ENCODE measurements at places on chromosomes 5 and 9.

DNA sequence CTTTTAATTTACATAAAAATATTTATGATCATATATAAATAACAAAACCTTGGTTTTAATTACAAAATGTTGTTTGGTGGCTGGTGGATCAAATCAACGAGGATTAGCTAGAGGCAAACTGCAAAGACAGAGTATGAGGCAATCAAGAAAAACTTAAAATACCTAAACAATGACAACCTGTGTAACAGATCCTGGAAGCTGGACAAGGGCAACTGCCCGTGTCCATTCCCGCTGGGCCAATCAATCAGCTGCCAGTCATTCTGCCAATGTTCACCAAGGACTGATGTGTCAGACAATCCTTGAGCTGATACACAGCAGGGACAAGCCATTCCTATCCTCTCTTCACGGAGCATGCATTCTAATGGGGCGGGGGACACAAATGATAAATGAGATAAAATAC lies 3.2 kb upstream of the TENT4A start:
- no peak for DNase-seq

- DNase-seq: no peak
Observed at GRCh38 chr5:171657473-171657872, 128.1 kb upstream of the SMIM23 start.

DNA sequence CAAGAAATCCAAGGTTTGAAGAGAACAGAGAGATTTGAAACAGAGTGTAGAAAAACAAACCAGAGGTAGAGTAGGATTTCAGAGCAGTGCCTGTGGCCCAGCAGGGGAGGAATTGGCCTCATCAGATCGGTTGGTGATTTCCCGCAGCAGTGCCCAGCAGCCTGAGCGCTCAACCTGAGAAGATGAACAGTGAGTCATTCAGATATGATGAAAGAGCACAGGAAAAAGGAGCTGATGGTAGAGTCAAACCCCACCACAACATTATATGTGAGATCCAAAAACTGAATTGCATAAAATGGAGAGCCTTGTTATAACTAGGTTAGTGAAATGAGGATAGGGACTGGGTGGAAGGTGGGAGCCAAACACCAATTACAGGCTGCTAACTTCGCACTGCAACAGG lies 248.9 kb downstream of the PIK3R1 start:
- DNase-seq: no peak

DNA sequence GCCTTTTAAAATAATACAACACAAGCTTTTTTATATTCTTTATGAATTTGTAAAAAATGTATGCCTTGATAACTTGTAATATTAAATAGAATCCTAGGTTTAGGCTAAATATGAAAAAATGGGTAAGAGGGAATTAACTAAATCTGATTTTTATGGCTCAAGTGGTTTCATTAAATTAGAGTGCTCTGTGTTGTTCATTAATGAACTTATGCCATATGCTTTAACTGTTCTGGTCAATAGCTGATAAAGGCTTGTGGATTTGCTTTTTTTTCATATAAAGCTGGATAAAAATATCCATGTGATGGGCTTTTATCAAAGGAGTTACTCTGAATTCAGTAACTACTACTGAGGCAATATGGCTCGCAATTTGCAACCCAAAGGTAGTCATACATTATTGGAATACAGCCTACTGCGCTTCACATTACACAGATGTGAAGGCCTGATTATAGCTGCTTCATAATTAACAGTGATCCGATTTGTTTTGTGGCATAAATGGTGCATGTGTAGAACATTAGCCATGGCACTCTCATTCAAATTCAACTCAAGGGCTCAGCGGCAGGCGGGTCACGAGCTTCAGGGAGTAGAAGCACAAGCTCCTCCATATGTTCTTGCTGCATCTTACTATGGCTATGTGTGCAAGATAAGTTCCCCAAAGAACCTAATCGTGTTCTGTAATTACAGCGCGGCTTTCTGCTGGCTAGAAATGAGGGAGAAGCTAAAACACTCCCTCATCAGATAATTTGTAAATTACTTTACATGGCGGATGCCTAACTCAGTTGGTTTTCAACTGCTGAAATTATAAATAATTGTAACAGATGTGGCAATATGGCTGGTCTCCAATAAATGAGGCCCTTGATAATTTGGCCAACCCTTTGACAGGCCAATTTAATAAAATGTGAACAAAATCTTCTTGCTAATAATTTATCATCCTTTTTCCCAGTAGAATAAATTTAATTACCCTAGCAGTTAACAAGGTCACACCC lies 188.3 kb downstream of the CNTLN start:
- DNase-seq: no peak

- DNase-seq: no peak
Observed at GRCh38 chr9:84266087-84266561, 74.4 kb downstream of the SLC28A3 start.

GRCh38 chr9:27126670-27127069 lies 17.6 kb downstream of the TEK start:
- no peak for DNase-seq

- DNase-seq: no peak
Observed at GRCh38 chr5:88391116-88391515, 122.5 kb upstream of the TMEM161B start.

DNA sequence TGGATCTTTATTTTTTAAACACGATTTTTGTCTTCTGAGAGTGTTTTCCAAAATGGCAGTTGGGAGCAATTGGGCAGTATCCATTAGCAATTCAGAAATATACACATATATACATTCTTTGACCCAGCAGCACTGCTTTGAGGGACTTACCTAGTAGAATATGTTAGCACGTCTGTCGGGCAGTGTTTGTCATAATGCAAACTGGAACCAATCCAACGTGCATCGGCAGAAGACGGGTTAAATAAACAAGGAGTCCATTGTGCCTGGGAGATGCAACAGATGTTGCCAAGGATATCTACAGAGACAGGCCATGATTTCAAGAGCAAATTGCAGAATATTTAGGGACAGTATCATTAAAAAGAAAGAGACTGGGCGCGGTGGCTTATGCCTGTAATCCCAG lies 107.0 kb downstream of the COL5A1 start:
- DNase-seq: no peak

DNA sequence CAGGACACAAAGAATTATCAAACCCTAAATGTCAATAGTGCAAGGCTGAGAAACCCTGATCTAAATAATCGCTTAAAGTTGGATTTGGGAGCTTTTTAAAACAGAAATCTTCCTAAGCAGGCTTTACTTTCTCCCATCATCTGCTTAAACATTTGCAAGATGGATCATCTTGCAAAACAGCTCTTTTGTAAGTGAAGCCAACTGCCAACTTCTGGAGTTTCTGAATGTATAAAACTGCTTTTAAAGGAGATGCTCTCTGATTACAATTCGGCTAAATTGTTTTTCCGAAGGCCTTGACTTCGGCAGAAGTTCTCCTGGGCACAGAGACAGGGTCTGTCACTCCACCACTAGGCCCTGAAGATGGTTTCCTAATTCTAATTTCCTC lies 1.3 kb downstream of the PTPN3 start:
- no peak for DNase-seq

- no peak for DNase-seq
Observed at GRCh38 chr9:119412399-119412798, 43.2 kb upstream of the BRINP1 start.

DNA sequence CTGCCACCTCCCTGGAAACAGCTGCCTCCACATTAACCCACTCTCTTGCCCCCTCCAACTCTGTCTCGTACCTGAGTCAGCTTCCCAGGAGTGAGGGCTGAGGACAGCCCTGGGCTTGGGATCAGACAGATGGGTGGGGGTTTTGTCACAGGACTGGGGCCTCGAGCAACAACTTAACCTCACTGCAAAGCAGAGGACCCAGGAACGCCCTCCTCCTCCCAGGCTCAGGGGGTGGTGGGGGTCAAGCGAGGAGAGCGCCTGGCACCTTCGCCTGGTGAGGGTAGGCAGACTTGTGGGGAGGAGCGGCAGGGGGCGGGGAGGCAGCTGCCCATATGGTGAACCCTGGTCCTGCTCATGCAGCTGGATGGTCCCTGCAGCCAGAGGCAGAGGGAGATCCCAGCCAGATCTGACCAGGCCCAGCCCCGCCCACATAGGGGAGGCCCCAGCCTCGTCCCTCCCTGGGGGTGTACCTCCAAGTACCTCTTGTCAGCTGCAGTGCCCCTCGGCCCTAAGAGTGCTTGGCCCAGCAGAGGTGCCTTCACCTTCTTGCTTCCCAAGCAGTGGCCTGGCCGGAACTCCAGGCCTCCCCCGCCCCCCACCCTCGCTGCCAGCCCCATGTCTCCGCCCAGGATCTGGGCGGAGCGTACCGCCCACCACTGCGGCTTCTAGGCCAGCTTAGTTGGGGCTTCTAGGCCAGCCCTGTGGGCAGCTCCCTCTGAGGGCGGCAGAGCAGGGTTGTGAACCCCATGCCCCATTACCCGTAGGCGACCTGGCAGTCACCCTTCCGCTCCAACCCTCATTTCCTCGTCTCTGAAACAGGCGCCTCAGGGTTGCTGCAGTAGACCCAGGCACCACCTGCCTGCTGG lies at the start of gene SARDH:
SARDH (minus strand) TSS at position 579 of the 866 bp plus-strand sequence. CDS start 4,179 bp downstream, outside the sequence.
- DNase-seq: no peak

DNA sequence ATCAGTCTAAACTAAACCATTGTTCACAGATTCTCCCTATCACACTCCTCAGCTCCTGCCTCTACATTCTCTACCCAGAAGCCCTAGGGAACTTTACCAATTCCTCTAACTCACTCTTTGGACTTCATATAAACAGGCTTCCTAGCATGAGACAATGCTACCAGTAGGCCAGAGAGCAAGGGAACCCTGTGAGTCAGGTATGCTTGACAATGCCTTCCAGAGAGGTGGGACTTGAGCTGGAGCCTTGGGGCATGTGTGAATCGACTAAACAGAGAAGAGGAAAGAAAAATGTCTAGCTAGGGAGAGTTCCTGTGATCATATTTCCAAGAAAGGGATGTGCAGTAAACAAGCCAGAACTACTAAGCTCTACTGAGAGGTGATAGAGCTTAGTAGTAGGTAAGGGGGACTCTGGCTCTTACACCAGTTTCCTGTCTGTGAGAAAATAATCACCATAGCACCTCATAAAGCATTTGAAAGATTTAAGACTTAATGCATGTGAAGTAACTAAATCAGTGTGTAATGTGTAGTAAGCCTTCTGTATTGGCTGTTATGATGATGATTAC lies 6.4 kb upstream of the RFK start:
- no peak for DNase-seq

GRCh38 chr5:37211661-37212060 lies 37.5 kb downstream of the CPLANE1 start:
- DNase-seq: no peak

- DNase-seq: no peak
Observed at GRCh38 chr9:116452634-116453033, 234.5 kb upstream of the TRIM32 start.

DNA sequence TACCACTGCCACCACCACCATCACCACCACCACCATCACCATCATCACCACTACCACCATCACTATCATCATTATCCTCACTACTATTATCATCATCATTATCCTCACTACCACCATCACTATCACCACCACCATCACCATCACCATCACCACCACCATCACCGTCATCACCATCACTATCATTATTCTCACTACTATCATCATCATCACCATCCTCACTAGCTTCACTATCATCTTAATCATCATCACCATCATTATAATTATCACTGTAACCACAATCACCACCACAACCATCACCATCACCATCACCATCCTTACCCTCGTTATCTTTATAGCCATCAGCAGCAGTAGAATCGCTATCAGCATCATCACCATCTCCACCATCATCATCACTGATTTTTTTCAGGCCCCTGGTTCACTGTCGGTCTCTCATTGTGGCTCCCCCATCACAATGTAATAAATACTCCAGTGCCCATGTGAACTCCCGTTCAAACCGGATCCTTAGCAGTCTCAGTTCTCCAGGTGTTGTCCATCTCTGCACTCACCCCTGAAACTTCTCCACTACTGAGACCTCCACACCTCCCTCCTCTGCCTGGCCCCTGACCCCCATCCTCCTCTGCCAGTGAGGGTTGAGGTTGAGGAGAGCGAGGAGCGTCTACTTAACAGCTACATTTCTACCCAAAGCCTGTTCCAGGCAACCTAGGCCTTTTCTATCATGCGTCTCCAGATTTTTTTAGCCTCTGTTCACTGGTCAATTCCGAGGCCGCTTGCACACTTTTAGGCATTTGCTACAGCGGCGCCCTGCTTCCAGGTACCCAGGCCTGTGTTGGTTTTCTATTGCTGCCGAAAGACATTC lies 238.2 kb downstream of the PBX3 start:
- DNase-seq: no peak

- no peak for DNase-seq
Observed at GRCh38 chr9:83523684-83524083, 14.5 kb downstream of the FRMD3 start.

- no peak for DNase-seq
Observed at GRCh38 chr5:144549580-144549979, 378.9 kb downstream of the KCTD16 start.

- no peak for DNase-seq
Observed at GRCh38 chr9:133494636-133495326, 15.9 kb upstream of the SLC2A6 start.

DNA sequence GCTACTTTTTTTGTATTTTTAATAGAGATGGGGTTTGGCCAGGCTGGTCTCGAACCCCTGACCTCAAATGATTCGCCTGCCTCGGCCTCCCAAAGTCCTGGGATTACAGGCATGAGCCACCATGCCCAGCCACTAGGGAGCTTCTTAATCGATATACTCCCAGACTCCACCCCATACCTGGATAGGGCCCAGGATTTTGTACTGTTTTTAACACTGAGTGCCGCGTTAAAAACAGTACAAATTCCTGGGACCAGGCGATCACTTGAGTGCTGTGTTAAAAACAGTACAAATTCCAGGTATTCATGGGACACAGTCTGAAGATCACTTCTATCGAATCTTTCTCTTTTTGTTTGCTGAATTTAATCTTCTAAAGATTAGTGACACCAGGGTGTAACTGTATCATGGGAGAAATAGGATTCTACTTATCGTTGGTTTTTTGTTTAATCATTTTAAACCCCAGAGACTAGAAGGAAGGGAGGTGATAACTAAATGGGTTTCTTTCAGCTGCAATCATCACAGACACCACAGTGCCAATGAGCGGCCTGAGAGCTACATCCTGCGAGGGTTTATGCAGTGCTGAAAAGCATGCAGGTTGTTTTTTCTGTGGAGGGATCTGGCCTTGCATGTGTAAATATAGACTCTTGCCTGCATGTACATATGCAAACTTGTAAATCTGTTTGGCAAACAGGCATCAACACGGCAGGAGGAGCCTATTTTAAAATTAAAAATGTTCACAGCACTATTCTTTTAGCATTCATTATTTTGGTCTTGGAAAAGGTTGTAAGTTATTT lies 303.8 kb upstream of the WWC1 start:
- DNase-seq: no peak

- no peak for DNase-seq
Observed at GRCh38 chr5:42590566-42590965, 166.1 kb upstream of the CCDC152 start.

- no peak for DNase-seq
Observed at GRCh38 chr5:149915392-149916260, 29.0 kb downstream of the PDE6A start.

DNA sequence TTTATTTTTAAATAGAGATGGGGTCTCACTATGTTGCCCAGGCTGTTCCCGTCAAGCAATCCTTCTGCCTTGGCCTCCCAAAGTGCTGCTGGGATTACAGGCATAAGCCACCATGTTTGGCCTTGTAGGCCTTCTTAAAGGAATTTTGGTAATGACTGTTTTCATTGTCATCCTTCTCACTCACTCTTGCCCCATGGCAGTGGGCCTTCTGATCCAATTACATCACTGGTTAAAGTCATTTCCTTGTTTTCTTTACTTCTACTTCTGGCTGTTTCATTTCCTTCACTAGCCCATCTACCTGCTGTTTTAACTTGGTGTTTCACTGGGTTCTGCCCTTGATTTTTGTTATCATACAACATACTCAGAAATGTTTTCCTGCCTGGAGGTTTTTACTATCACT lies 20.1 kb upstream of the NIM1K start:
- DNase-seq: no peak

- no peak for DNase-seq
Observed at GRCh38 chr5:76473661-76474060, 70.6 kb downstream of the IQGAP2 start.

Data from esophagus squamous epithelium (tissue), 5 donors.